ENCODE measurements at places on chromosomes 16 and 17.

GRCh38 chr17:72175787-72176515 is 55.1 kb downstream of the SOX9 start:
- no peak for DNase-seq

DNA sequence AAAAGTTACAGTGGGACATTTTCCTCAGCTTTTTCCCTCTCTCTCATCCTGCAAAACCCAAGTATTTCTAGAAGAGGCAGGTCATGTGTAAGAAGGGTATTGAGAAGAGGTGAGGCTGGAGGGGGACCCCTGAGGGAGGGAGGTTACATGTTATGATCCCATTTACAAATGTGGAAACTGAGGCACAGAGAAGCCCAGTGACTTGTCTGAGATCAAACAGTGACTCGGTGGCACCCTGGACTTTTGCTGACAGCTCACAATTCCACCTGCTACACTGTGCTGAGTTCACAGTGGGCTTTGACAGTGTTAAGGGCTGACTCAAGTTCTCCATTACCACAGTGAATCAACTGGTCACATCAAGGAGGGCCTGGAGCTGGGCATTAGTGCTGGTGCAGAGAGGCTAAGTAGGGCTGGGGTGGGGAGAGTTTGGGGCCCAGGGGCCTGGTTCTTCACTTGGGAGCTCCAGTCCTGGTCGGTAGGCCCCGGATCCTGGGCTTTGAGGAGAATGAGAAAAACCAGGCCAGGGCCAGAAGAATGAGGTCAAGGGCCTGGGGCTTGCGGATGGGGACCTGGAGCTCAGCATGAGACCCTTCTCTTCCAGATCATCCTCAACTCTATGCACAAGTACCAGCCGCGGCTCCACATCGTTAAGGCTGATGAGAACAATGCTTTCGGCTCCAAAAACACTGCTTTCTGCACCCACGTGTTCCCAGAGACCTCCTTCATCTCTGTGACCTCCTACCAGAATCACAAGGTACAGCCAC is 26.0 kb downstream of the TBX4 start:
- no peak for DNase-seq

DNA sequence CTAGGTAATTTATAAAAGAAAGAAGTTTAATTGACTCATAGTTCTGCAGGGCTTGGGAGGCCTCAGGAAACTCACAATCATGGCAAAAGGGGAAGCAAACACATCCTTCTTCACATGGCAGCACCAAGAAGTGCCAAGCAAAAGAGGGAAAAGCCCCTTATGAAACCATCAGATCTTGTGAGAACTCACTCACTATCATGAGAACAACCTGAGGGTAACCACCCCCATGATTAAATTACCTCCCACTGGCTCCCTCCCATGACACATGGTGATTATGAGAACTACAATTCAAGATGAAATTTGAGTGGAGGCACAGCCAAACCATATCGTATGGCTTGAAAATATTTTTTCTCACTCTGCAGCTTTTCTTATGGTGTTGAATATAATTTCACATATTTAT is 151.7 kb downstream of the ANKFN1 start:
- no peak for DNase-seq

DNA sequence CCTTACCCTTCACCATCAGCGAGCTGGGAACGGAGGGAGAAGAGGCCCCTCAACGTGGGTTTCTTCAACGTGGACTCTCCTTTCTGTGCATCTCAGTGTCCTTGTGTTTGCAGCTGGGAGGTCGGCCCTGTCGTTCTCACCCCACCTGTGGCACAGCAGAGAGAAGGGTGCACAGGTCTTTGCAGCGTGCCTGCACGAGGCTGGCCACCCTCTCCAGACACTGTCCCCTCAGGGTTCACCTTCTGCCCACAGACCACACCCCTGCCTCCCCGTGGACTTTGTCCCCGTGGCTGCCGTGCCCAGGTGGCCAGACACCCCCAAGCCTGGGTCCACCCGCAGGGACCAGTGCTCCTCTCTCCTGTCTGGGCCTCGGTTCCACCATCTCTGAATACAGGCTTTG is 7.3 kb upstream of the WDR45B start:
- no peak for DNase-seq

- DNase-seq: no peak
Observed at GRCh38 chr17:61463316-61464129, 11.3 kb downstream of the TBX4 start.

DNA sequence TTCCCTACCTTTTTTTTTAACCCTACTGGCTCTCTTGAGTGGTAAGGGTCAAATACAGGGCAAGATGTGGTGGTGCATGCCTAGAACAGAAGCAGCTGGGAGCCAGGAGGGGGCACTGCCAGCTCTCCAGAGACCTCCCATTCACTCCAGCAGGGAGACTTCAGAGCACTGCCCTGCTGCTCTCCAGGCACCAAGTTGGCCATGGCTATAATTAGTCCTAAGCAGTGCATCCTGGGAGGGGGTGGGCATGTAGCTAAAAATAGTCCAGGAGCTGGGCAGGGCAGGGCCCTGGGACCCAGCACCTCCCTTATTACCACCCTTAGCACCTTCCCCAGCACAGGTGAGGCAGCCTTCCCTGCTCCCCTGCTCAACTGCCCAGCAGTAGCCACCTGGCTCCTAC is 3.5 kb downstream of the CORO6 start:
- no peak for DNase-seq

- peak; percentile 40 for DNase-seq
Observed at GRCh38 chr17:67746704-67747571, 29.2 kb downstream of the NOL11 start.

- DNase-seq: no peak
Observed at GRCh38 chr17:44502598-44503146, 534 bp downstream of the GPATCH8 start.

DNA sequence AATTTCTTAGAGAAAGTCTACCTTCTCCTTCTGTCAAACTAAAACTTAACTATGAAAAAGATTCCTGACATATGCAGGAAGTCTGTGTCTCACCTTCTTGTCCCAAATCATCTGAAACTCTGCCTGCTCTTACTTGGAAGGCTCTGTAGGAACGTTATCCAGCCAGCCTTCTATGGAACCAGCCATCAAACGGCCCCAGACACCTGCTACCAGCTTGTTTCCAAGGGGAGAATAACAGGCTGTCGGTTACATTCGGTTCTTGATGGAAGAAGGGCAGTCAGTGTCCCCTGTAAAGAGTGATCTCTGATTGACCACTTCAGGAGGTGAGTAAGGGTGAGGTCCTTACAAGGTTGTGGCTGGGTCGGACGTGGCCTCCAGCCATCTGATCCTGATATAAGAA is 1.7 kb downstream of the ADAMTS18 start:
- no peak for DNase-seq

GRCh38 chr16:89122322-89122851 is 28.7 kb downstream of the ACSF3 start:
- DNase-seq: peak; percentile 73

GRCh38 chr17:46764709-46765401 is 53.6 kb downstream of the WNT3 start:
- DNase-seq: no peak

DNA sequence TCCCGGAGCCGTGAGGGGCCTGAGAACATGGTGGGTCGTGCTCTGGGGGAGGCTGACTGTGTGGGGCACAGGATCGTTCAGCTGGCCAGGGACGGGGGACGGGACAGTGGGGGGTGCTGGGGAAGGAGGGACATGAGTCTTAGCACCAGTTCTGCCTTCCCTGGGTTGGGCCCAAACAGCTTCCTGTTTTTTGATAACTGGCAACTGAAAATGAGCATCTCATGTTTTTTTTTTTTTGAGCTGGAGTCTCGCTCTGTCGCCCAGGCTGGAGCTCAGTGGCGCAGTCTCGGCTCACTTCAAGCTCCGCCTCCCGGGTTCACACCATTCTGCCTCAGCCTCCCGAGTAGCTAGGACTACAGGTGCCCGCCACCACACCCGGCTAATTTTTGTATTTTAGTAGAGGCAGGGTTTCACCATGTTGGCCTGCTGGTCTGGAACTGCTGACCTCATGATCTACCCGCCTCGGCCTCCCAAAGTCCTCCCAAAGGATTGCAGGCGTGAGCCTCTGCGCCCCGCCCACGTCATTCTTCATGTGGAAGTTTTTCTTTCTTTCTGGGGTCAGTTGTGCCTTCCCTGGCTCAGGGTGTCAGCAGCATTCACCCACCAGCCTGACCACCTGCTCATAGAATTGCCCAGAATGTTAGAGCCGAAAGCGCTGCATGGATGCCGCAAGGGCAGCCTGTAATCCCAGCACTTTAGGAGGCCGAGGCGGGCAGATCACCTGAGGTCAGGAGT is 6.4 kb downstream of the ASPSCR1 start:
- DNase-seq: no peak

- no peak for DNase-seq
Observed at GRCh38 chr16:85905110-85906095, 6.4 kb downstream of the IRF8 start.

DNA sequence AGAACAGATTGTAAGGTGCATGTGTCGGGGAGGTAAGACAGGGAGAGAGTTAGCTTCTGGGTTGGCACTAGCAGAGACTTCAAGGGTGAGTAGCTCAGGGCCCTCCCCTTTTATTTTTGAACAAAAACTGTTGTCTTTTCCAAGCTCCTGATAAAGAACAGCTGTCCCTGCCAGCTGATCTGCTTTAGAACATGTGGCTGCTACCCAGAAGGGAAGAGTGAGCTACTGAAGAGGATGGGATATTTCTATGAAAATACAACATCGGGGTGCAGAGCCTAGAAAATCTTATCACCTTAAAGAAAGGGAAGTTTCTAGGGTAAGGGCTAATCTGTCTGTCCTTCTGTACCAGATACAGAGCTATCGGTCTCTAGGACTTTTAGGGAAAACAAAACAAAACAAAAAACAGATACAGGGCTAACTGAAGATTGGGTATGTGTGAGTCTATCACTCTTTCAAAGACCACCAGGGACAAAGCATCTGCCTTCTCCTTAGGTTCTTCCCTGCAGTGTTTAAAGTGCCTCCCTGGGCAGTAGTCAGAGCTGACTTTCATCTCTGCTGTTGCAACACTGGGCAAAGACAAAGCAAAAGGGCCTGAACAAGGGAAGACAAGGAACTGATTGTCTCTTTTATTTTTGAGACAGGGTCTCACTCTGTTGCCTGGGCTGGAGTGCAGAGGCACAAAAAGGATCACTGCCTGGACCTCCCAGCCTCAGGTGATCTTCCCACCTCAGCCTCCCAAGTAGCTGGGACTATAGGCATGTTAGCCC is 5.0 kb upstream of the DHRS13 start:
- DNase-seq: no peak

DNA sequence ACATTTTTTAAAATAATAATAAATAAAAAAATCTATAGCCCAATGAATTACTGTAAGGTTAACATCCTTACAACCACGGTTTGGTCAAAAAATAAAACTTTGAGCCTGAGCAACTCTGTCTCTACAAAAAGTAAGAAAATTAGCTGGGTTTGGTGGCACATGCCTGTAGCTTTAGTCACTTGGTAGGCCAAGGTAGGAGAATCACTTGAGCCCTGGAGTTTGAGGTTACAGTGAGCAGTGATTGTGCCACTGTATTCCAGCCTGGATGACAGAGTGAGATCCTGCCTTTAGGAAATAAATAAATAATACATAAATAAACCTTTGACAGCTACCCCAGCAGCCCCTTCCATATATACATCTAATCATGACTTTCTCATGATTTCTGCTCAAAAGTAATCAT is 26.9 kb upstream of the PHAF1 start:
- DNase-seq: no peak

DNA sequence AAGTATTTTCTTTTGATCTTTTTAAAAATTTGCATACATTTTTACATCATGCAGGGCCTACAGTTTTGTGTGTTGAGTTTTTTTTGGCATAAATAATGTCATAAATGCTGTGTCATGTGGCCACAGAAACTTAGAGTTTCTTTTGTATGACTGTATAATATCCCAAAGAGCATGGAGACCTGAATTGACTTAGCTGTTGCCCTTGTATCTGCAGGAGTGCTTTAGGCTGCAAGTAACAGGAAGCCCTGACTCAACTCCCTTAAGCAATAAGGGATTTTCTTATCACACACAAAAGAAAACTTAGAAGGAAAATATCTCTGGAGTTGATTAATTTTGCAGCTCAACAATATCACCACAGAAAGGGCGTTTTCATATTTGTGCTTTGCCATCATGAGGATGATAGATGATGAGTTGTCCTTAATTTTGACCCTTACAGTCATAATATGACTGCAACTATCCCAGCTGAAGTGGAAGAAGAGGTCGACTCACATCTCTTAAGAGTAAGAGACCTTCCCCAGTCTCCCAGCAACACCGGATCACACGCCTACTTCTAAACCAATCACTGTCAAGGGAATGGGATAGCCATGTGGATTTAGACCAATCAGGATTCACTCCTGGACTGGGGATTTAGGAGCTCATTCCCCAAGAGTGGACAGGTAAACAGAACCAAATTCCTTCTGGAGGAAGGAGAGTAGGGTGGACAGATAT is 138.9 kb downstream of the GSG1L start:
- no peak for DNase-seq

- DNase-seq: no peak
Observed at GRCh38 chr16:19145010-19145409, 23.0 kb upstream of the SYT17 start.

- DNase-seq: no peak
Observed at GRCh38 chr17:44907729-44908470, 7.4 kb downstream of the GFAP start.

- no peak for DNase-seq
Observed at GRCh38 chr17:73851091-73851490, 206.8 kb upstream of the SDK2 start.

DNA sequence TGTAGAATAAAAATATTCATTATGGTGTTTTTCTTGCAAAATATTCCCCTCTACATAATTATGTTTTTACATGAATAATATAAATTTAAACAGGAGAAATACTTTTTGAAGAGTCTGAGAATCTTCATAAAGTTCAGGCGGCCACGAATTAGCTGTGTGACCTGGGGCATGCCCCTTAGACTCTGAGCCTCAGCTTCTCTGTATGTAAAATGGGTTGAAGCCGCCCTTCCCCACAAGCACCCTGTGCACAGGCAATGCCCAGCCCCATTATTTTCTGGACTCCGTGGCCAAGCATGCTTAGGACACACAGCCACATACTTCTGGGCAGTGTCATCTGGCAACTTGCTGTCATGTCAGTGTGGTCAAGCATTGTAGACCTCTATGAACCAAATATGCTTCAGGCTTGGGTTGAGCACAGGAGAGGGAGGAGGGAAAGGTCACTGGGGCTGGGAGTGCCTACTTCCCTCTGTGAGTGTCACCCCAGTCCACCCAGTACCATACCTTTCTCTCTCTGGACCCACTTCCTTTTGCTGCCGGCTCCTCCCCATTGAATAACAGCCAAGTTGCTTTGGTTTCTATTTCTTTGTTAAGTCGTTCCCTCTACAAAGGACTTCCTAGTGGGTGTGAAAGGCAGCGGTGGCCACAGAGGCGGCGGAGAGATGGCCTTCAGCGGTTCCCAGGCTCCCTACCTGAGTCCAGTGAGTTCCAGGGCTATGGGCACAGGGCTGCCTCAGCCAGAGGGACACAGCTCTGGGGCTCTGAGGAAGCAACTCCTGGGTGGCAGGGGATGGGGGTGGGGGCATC is at the start of gene LGALS9:
Gene LGALS9 (plus strand): TSS at position 582 of the 804 bp plus-strand sequence. CDS start 78 bp downstream, at position 660.
- DNase-seq: no peak

GRCh38 chr17:31101943-31102342 is 7.2 kb downstream of the NF1 start:
- DNase-seq: no peak

Data from activated CD8-positive, alpha-beta memory T cell treated with anti-CD3 and anti-CD28 coated beads for 24 hours (primary cell).